A549 (cell line): ENCODE measurements at places on chromosomes 2 and 18. TPM values are rescaled to one million over a fixed set of nuclear protein-coding genes. Genes with fewer than 3 reads are reported as not detected.

GRCh38 chr2:156466739-156467405 is 30.7 kb downstream of the GPD2 start:
- no peak for DNase-seq

- DNase-seq, result no peak
These were observed 424.0 kb downstream of the RND3 start for GRCh38 chr2:150063432-150063889.

DNA sequence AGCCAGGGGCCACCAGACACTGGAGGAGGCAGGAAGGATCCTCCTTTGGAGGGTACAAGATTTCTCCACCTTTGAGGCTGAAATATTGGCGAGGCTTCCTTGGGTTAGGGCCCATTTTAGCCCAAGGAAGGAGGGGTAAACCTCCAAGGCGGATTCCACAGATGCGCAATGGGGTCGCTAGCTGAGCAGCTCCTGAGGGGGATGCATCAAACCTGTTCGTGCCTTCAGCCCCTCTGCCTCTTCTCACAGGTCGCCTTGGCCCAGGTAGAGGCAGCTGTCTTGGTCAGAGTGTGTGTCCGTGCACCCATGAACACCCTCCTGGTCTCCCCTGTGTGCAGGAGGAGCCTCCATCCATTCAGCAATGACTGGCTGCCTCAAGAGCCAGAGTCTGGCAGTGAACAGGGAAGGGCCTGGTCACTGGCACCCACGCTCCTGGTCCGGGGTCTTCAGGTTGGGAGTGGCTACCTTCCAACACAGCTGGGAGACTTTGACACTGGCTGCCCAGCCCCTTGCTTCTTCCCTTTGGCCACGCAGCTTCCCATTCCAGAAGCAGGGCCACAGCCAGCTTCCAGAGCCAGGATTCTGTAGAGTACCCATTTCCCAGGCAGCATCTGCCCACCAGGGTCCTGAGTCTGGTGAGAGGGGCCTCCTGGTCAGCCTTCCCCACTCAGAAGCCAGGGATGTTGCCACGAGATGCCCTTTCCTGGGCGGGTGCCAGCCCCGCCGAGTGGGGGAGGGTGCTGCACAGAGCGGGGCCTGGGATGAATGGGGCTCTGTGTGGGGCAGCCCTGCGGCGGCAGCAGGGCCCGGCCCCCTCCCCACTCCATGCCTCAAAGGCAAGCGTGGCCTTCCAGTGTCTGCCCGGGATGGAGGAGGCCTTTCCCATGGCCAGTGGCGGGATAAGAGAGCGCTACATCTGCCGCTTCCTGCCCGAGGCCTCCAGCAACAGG is 95.8 kb upstream of the GPC1 start:
- no peak for DNase-seq

GRCh38 chr2:84467389-84467788 is 8.3 kb upstream of the SUCLG1 start:
- DNase-seq, result no peak

DNA sequence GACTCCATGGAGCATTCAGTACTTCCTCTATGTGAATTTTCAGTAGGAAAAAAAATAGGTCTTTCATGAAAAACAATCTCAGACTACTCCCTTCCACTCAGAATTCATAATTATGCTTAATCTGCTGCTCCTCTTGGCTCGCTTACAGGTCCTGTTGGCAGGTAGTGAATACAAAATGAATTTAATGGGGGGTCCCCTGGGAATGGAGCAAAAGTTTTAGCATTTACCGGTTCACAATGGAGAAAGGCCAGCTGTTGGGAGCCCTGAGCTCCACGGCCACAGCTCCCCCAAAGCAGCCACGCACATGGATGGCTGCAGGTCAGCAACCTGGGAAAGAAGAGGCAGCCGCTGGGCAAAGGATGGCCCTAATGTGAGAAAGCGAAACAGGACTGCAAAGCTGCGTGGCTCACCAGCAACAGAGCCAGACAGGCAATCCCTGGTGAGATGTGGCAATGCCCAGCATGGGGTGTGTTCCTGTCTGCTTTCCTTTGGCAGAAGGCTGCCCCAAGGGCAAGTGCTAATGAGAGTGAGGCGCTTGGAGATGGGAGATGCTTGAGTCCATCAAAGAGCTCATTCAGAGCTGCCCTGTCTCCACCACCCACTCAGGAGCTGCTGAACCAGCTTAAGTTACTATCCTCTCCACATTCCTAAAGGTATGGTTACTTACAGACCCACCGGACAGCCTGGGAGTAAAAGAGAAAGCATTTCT is 447.4 kb downstream of the EPHA4 start:
- DNase-seq, result no peak

DNA sequence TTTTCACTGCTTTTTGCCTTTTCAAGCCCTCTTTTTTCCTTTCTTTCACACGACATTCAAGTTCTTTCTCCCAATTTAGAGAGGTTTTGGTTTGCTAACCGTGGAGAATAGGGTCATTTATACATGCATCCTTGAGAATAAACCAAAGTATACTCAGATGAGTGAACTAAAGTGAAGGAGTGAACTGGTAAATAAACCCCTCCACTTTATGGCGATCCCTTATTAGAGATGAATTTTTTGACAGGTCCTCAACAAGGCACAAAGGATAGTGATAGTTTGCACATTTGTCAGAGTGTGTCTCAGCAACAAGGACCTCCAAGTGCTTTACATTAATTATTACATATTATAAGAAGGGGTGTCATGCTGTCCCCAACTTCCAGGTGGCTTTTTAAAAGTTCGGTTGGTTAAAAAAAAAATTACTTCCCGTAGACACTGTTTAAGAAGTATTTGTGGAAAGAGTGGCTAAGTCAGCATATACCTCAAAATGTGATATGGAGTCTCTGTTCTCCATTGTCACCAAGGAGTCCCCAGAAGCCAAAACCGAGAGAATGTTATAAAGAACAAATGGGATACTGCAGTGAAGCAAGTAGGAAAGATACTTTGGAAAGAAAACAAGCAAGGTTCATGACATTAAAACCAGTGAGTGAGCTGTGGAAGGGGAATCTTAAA is 1.7 kb upstream of the SLC40A1 start:
- DNase-seq, result no peak

DNA sequence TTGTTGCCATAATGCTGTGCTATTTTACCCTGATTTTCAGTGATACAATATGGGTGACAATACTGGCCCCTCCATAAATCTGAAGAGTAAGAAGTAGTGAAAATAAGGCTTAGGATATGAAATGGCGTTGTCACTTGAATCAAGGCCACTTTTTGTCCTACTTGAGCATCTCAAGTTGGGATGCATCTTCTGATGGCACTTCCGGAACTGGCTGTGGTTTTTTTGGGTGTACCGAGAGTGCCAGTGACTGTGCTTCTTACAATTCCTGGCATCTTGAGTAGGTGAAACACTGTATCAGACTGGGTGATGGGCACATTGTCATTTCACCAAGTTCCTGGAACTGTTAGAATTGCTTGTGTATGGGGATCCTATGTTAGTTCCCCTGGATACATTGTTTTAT is 52.5 kb upstream of the EML6 start:
- DNase-seq, result no peak

DNA sequence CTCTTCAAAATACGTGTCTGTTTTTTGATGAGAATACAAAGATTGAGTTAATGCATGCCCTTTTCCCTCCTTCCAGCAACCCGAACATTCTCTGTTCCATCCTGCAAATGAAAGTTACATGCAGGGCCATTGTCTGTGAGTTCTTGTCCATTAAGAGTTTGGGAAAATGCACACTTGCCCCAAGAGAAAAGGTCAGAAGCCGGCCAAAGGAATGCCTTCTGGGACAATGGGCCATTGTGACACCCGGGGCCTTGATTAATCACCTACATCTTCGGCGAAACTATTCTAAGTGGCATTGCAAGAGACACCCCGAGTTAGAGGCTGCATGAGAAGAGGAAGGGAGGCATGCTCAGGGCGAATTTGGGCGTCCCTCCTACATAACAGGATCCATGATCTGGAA is 73.7 kb upstream of the COPS8 start:
- DNase-seq, result no peak

- DNase-seq, result no peak
These were observed 107.1 kb upstream of the ST3GAL5 start for GRCh38 chr2:85995648-85996529.

- peak; percentile 32 for DNase-seq
These were observed at the start of gene STON1 for GRCh38 chr2:48530033-48530811. TSS of gene STON1 (plus strand) at chr2:48530154. CDS start at chr2:48580634, 50,480 bp downstream.

DNA sequence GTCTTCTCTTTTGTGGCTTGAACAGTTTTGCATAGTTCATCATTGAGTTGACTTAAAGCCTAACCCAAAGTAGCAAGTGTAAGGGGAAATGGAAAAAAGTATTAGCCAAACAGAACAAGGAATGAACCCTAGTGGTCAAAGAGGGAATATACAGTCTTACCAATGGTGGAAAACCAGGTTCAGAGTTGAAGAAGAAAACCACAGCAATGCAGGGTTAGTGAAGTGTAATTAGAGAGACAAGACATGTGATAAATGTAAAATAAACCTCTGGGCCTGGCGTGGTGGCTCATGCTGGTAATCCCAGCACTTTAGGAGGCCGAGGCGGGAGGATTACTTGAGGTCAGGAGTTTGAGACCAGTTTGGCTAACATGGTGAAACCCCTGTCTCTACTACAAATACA is 2.4 kb downstream of the TTN start:
- peak; percentile 25 for DNase-seq

- DNase-seq, result no peak
These were observed 60.8 kb downstream of the EML4 start for GRCh38 chr2:42229949-42230348.

The FEV gene
- polyA plus RNA-seq, result not detected in 3 replicates

The KCNG3 gene
- 0.56 to 0.70 TPM (median 0.58 TPM) in 3 replicates for polyA plus RNA-seq

The DTYMK gene
- polyA plus RNA-seq, result 90.7 to 99.5 TPM (median 98.9 TPM) in 3 replicates

The ABCB11 gene
- 0.01 to 0.03 TPM in 2 of 3 replicates, not detected in the other for polyA plus RNA-seq

The SLC9A2 gene
- polyA plus RNA-seq, result 2.5 to 3.0 TPM (median 3.0 TPM) in 3 replicates

The NGEF gene
- polyA plus RNA-seq, result 5.9 to 8.1 TPM (median 7.6 TPM) in 3 replicates

The CTLA4 gene
- not detected in 3 replicates for polyA plus RNA-seq

The ALPI gene
- not detected in 3 replicates for polyA plus RNA-seq

The SERPINB2 gene
- not detected in 3 replicates for polyA plus RNA-seq
